ENCODE measurements at places on chromosomes 1 and 21.

DNA sequence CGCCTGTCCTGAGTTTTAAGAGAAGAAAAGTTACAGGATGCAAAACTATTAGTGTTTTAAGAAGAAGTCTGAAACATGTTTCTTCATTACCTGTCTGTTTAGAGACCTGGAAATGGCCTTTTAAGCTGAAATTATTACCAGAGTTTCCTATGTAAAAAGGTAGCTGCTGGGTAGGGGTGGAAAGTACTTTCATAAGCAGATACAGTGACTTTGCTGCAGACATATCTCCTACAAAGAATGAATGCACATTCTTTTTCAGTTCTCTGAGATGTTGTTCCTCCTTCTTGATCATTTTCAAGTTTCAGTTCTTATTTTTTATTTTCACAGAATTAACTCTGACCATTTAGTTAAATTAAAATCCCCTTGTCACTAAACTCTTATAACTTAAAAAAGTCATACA is 1329.6 kb downstream of the KCNT2 start:
- DNase-seq, result no peak

DNA sequence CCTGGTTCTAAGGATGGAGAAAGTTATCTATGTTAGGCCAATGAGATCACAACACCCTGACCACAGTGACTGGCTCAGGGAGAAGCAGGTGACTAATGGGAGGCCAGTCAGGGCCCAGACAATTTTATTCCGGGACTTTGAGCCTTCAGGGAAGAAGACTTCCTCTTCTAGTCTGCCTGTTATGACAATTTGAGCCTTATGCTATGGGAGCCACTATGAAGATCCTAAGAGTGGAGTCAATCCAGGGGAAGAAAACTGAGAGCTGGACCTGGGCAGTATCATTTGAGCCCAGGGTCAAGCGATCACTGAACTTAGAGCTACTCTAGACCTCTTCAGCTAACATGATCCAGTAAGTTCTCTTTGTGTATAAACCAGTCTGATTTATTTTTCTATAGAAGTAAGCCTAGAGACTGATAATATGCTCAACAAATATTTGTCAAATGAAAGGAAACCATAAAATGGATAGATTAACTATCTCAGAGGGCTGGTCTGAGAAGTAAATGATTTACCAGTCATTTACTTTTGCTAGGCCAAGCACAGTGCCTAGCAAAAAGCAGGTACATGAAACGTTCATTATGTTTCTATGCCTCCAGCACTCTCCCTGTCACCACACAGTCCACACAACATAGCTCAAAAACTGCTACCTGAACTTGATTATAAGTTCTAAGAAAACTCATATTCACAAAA is 4.2 kb upstream of the C1orf141 start:
- DNase-seq, result no peak

- no peak for DNase-seq
These were observed 38.5 kb upstream of the SYNC start for GRCh38 chr1:32741059-32741412.

GRCh38 chr1:27356619-27357280 is 10.0 kb downstream of the MAP3K6 start:
- DNase-seq, result no peak

- DNase-seq, result peak; percentile 96
These were observed 208.3 kb upstream of the RUNX1 start for GRCh38 chr21:35257413-35257812.

DNA sequence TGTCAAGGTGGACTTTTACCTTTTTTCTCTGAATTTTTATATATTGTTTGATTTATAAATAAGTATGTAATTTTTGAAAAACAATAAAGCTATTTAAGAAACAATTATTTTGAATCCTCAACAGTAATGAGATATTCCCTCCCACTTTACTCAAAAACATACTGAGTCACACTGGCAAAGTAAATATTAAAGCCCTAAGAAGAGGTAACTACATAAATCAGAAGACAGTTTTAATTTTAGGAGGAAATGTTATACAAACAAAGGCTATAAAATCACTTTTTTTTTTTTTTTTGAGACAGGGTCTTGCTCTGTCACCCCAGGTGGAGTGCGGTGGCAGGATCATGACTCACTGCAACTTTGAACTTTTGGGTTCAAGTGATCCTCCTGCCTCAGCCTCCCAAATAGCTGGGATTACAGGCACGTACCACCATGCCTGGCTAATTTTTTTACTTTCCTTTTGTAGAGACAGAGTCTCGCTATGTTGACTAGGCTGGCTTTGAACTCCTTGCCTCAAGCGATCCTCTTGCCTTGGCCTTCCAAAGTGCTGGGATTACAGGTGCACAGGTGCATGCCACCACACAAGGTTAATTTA is 36.2 kb downstream of the ZSWIM5 start:
- DNase-seq, result no peak

GRCh38 chr1:116564426-116564825 is 6.4 kb downstream of the CD58 start:
- DNase-seq, result no peak

- DNase-seq, result peak; percentile 23
These were observed 30.7 kb downstream of the PPP2R5A start for GRCh38 chr1:212315907-212316306.

- no peak for DNase-seq
These were observed 881.3 kb upstream of the ADGRL2 start for GRCh38 chr1:80919426-80919825.

- no peak for DNase-seq
These were observed 184.3 kb upstream of the CACYBP start for GRCh38 chr1:174815474-174815908.

- DNase-seq, result no peak
These were observed 25.3 kb downstream of the OPTC start for GRCh38 chr1:203519053-203519840.

DNA sequence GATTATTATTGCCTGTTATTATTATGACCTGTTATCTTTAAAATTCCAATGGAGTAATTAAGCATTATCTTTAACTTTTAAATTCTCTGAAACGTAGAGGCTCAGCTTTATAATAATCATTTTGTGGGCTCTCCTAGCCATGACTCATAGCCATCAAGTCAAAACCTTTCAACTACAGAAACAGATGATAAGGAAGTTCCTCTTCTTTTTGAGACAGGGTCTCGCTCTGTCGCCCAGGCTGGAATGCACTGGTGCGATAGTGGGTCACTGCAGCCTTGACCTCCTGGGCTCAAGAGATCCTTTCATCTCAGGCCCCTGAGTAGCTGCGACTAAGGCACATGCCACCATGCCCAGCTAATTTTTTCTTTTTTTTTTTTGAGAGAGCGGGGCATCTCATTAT is 43.5 kb downstream of the CHML start:
- no peak for DNase-seq

GRCh38 chr1:19240673-19241538 is 10.4 kb downstream of the EMC1 start:
- peak; percentile 64 for DNase-seq

- peak; percentile 82 for DNase-seq
These were observed 194.3 kb upstream of the CAMK1G start for GRCh38 chr1:209389258-209389657.

- no peak for DNase-seq
These were observed 8.5 kb upstream of the OVAAL start for GRCh38 chr1:180550241-180550640.

DNA sequence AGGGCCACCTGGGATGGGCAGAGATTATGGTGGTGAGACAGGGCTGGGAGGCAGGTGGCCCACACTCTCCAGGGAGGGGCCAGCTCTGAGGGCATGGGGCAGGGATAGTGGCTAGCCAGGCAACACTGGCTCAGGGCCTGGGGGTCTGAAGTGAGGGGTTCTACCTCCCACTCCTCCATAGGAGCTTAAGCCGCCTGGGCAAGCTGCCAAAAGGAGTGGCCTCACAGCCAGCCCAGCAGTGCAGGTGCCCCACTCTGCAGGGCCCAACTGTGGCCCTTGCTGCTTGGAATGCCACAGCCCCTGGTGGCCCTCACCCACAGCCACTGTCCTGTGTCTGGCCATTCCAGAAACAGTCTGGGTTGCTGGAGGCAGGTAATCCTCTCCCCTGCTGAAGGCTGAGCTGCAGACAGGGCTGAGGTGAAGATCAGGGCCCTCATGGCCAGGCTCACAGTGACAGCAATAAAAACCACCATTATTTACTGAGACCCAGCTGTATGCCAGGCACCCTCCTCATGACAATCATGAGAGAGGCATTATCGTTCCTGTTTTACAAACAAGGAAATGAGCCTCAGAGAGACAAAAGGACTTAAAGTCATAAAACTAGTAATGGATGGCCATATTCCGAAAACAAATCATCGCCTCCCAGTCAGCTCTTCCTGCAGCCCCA is 31.0 kb downstream of the KIF21B start:
- no peak for DNase-seq

- no peak for DNase-seq
These were observed 126.4 kb upstream of the GADD45A start for GRCh38 chr1:67558449-67559193.

DNA sequence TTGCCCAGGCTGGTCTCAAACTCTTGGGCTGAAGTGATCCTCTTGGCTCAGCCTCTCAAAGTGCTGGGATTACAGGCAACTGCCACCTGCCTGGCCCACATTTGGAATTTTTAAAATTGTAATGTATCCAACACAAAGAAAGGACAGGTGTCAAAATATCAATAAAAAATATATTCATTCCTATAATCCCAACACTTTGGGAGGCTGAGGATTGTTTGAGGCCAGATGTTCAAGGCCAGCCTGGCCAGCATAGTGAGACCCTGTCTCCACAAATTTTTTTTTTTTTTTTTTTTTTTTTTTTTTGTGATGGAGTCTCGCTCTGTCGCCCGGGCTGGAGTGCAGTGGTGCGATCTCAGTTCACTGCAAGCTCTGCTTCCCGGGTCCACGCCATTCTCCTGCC is 10.0 kb downstream of the HES2 start:
- DNase-seq, result no peak

- DNase-seq, result no peak
These were observed 7.7 kb downstream of the VPS26C start for GRCh38 chr21:37259426-37259825.

DNA sequence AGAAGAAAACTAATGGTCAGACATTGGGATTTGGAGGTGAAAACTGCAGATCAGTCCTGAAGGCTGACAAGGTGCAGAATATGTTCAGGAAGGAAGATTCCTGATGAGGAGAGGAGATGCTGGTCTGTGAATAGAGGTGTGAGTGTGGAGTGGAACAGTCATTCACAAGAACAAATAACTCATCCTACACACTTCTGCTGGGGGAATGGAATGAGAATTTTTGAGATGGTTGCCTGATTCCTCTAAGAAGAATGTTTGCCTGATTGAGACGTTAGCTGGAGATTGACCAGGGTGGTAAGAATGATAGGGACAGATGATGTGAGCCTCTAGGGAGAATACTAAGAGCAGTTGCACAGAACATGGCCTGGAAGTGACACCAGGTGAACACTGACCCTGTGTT is 4.1 kb downstream of the S100A7 start:
- no peak for DNase-seq

- no peak for DNase-seq
These were observed 481.4 kb upstream of the CAMK1G start for GRCh38 chr1:209102120-209102519.

DNA sequence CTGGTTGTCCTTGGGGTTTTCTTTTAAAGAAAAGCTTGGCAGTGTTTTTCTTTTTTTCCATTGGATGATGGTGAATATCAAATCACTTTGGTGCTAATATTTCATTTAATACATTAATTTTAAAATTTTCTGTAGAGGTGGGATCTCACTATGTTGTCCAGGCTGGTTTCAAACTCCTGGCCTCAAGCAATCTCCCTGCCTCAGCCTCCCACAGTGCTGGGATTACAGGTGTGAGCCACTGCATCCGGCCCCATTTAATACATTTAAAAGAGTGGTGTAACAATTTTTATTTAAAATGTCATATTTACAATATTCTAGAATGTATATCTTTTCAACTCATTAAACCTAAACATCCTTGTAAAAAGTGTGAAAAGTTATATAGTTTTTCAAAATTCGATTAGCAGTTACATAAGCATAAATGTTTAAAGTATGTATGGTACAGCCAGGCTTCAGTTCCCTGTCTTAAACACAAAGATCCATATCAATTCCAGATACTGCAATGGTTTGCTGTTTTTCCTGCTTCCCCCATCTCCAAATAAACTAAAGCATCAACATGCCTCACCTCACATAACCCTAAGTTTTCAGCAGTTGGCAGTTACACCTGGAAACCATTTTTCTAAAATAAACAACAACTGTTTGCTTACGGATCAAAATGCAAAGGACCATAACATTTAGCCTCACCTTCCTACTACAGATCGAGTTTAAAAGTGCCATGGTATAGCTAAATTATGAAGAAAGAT is 8.9 kb upstream of the LGALS8 start:
- no peak for DNase-seq

DNA sequence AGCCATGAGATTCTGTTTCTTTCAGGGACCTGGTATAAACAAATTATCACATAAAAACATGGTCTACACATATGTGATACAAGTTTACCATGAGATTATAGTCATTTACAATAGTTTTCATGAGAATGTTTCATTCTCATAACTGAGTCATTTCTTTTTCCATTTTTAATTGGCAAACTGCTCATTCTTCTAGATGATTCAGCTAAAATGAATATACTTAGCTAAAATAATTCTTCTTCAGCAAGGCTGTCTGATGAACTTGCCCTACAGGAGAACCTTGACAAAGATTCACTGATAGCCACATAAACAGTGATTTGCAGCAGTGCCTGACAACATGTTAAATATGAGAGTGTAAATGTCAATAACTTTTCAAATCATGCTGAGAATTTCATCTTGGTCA is 253.2 kb downstream of the FMN2 start:
- DNase-seq, result no peak

DNA sequence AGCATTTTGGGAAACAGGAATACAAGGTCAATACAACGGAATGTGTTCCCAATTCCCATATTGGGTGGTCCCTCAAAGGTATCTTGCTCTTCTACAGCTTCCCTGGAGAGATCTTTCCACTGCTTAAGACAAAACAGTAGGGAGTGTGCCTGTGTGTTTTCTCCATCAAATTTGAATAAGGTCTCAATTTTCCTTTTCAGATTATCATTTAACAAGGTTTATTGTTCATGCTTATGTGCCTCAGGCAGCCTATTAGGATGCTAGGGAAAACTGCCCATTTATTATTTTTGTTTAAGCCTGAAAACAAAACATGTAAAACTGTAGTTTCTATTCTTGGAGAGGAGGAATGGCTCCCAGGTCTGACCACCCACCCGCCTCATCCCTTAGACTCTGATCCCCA is 622.7 kb downstream of the LMO4 start:
- no peak for DNase-seq

- DNase-seq, result no peak
These were observed 125.2 kb upstream of the KCNJ6 start for GRCh38 chr21:38041493-38041892.

- DNase-seq, result no peak
These were observed at the start of gene PLEKHA6 for GRCh38 chr1:204359474-204360255. TSS of gene PLEKHA6 (minus strand) at chr1:204359929. CDS start at chr1:204273727, 86,202 bp downstream.

DNA sequence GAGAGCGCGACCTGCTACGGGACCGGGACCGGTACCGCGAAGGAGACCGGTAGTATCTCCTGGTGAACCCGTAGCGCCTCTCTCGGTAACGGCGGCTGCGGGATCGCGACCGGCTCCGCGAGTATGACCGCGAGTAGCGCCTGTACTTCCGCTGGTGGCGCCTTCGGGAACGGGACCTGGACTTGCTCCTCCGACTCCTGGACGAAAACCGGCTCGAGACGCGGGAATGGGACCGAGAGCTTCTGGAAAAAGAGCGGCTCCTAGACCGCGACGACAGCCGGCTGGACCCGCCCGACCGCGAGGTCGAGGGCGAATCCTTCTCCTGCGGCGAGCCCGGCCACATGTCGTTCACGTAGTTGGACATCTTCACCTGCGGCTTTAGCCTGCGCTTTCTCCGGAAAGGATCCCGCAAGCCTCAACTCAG is 642 bp downstream of the RSRP1 start:
- no peak for DNase-seq
